ENCODE measurements at places on chromosomes 7 and 10.

DNA sequence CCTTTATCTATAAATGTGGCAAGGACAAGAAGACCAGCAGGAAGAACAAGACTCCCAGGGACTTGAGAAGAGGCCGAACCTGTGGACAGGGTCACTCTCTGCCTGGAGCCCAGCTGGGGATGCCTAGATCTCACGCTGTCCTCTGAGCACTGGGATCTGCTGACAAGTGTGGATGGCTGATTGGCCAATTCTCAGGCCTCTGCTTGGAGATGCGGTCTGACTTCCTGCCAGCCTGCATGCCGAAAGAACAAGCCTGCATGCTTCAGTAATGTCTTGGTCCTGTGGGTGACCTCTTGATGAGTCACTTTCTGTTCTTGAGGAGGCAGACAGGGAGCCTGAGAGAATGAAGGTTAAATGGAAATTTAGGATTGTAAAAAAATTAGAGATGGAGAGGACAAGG is 84.7 kb downstream of the TMEM178B start:
- no peak for DNase-seq

GRCh38 chr7:72429316-72429715 is 17.2 kb upstream of the CALN1 start:
- DNase-seq, result no peak

DNA sequence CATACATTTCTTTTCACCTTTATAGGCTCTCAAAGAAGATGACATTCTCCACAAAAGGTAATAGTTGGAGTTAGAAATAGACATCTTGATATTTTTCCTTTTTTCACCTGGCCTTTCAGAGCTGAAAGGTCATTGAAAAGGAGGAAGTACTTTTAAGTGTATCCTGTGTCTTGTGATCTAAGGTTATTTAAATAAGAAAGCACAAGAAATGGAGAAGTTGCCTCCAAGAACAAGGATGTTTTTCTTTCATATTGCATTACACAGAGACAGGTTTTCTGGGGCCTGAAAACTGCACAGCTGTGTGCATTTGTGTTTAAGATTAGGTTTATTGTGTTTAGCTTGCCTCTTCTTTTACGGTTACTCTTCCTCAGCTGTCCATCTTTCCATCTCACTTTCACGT is 103.4 kb upstream of the SEMA3D start:
- DNase-seq, result no peak

DNA sequence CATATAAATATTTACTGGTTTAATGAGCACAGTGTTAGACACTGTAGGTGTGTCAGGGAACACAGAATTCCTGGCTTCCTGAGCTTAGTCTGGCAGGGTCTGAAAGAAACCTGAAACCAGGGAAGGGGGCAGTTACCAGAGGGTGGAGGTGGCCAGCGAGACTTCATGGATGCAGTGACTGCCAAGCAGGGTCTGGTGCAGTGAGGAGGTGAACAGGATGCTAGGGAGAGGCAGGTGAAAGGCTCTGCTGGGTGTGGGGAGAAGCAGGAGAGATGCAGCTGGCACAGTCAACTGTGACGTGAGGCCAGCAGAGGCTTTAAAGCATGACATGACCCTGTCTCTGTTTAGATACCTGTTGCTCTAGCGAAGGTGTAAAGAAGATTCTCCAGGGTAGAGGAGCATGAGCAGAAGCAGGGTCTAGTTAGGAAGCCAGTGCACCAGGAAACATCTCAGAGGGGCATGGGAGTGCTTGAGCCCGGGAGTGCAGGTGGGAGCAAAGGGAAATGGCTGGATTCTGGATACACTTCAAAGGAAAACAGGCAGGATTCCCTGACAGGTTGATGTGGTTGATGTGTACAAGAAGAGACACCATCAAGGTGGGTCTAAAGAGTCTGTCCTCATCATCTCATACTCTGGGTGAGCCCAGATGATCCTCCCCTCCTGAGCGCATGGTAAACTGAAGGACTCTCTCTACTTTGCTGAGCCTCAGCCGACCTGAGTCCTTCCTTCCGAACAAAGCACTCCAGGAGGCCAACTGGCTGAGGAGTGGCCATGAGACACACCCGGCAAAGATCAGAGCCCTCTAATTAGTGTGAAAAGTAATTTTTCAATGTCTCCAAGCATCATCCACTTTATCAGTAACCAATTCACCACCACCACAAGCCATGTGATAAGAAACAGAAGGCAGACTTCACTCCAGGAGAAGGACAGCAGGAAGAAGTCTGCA is 186.8 kb downstream of the COBL start:
- no peak for DNase-seq

DNA sequence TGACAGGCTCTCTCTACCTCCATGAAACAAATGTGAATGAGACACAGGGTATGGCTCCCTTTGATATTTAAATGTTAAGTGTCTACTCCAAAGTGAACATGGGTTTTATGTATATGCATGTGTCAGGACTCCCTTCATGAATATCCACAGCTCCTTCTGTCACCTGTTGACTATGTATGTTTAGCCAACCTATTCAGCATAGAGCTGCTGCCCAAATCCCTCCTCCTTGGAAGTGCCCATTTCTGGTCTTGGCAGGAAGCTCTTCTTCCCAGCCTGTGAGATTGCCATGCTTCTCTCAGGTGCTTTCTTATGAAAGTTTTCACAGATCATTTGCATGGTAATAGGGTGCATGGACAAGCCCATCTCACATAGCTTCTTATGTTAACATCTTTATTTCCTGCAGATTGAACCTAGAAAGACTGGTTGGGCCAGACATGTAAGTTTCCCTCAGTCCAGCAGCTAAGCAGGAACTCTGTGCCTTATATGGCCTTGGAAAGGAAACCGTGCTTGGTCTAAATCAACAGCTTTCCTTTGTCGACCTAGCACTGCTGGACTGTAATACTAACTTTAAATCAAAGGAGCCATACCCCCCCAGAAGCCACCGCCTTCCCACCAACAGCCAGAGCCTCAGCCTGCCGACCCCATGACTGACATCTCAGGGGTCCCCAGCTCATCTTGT is 288.9 kb downstream of the ADARB2 start:
- DNase-seq, result no peak

GRCh38 chr10:32793033-32793432 is 165.0 kb downstream of the ITGB1 start:
- no peak for DNase-seq

GRCh38 chr10:14439451-14440259 is 108.9 kb upstream of the FRMD4A start:
- DNase-seq, result no peak

DNA sequence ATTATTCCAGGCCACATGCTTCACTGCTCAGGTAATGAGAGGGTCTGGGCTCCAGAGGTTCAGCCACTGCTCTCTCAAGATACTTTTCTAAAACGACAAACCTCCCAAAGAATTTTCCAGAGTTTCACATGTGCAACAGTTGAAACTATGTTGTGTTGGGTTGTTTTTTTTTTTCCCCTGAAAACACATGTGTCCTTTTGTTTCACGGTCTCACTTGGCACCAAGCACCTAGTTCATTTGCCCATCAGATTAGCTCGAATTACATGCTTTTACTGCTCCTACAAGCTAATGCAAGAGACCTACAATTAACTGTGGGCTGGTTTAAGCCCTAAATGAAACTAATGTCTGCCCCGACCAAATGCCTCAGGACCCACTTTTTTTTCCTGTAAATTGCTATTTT is 313.3 kb downstream of the FGFR2 start:
- DNase-seq, result no peak

GRCh38 chr10:96257944-96258343 is 13.4 kb downstream of the BLNK start:
- DNase-seq, result no peak

GRCh38 chr7:127890726-127891125 is 140.5 kb downstream of the LRRC4 start:
- DNase-seq, result no peak

DNA sequence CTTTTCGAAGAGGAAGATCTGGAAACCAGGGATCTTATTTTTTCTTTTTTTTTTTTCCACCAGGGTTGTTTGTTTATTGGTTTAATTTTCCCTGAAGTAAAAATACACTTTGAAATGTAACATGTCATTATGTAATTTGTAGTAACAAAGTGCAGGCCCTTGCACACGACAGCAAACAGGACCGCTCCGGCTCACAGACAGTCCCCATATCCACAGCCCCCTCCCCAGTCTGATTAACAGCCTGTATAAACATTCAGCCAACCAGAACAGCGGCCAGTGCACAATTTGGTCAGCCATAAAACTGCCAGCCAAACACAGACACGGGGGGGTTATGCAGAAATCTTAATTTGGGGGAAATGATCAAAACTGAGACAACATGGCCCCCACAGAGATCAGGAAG is 431.6 kb upstream of the NPVF start:
- DNase-seq, result no peak

- DNase-seq, result no peak
Measured at GRCh38 chr7:93117852-93118530, at the start of gene SAMD9. SAMD9 (minus strand) TSS chr7:93117979; CDS start chr7:93106097, 11,882 bp downstream.

Data from H1 (cell line).